ENCODE measurements at places on chromosomes 6 and 20.

GRCh38 chr20:63580796-63581461 is 6.9 kb upstream of the HELZ2 start:
- no peak for DNase-seq

GRCh38 chr20:33291830-33292355 is 8.9 kb downstream of the BPIFB1 start:
- no peak for DNase-seq

- no peak for DNase-seq
Observed at GRCh38 chr6:20180935-20181334, 31.3 kb downstream of the MBOAT1 start.

DNA sequence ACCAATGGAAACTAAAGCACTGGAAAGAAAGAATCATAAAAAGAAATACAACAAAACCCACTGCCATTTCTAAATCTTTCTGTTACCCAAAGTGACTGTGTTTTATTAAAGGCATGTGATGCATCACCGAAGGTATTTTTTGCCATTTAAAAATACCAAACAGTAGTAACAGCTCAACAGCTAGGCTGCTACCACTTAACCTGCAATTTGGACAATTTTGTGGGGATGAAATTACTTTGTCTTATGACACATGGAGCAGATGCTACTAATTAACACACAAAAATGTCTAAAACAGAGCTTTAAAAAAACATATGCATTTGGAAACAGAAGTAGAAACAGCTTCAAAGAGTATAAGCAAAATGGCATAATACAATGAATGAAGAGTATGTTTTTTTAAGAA is 97.4 kb downstream of the ATXN1 start:
- no peak for DNase-seq

GRCh38 chr6:130147111-130147510 is 75.6 kb downstream of the SAMD3 start:
- DNase-seq, result no peak

- no peak for DNase-seq
Observed at GRCh38 chr6:131954775-131955107, 3.6 kb upstream of the CCN2 start.

DNA sequence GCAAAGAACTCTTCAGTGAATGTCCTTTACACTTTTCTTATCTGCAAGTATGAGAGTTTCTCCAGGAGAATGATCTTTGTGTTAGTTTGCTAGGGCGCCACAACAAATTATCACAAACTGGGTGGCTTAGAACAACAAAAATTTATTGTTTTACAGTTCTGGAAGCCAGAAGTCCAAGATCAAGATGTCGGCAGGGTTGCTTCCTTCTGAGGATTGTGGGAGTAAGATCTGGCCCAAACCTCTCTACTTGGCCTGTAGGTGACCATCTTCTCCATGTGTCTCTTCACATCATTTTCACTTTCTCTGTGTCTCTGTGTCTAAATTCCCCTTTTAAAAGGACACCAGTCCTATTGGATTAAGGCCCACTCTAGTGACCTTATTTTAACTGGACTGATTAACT is 103.0 kb downstream of the ADTRP start:
- no peak for DNase-seq

DNA sequence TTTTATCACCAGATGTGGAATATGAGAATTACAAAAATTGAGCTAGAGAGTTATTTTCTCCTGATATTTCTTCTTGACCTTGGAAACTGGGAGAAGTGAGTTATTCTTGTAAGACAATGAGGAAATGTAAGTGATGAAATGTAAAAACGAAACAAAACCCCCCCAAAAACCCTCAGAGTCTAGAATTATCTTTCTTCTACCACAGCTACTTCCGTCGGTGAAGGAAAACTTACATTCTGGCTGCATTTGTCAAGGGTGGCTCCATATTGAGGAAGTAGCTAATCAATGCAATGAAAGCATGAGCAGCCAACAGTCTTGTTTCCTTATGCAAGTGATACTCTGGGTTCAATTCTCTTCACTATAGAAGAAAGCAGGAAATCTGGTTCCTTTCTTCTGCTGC is 661.7 kb upstream of the CITED2 start:
- DNase-seq, result no peak

GRCh38 chr6:42392833-42393232 is 58.9 kb downstream of the TRERF1 start:
- no peak for DNase-seq

- no peak for DNase-seq
Observed at GRCh38 chr20:61855286-61855685, 210.4 kb downstream of the TAF4 start.

DNA sequence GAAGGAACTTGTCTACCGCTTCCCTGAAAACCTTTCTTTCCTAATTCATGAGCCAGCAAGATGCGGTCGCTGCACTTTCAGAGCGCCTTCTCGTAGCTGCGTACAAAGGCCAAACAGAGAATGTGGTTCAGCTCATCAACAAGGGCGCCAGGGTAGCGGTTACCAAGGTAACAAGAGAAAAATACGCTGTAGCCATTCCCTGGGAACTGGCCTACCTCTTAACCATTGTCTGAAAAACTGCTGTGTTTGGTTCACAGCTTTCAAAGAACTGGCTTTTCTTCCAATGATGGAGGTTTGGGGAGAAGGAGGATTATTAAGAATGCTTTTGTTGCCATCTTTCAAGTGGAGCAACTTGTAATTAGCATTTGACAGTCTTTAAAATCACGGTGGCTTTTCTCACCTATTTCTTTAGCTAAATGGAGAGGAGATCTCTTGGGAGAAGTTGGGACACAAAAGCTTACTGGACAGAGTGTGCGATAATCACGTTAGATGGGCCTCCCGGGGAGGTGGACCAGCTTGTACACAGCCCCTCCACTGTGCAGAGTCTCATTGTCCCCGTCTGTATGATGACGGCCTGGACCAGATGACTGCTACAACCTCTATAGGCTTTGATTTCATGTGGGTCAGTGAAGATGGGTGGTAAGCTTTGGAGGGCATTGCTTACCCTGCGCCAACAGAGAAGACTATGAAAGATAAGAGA is 71.5 kb downstream of the LYRM2 start:
- no peak for DNase-seq

- DNase-seq, result no peak
Observed at GRCh38 chr20:17327185-17328148, 100.6 kb downstream of the PCSK2 start.
